ENCODE measurements at places on chromosomes 2 and 18. TPM values are rescaled to one million over a fixed set of nuclear protein-coding genes. Genes with fewer than 3 reads are reported as not detected.

HOXD10 gene
- total RNA-seq = not detected

CROCC2 gene
- not detected for total RNA-seq

KHK gene
- 0.95 TPM for total RNA-seq

FAM124B gene
- not detected for total RNA-seq

DNAJC5G gene
- not detected for total RNA-seq

IL36B gene
- not detected for total RNA-seq

OR6B2 gene
- not detected for total RNA-seq

ASAP2 gene
- 47.2 TPM for total RNA-seq

REEP1 gene
- total RNA-seq = 1.1 TPM

NEU4 gene
- 0.22 TPM for total RNA-seq

SP140 gene
- total RNA-seq = 14.1 TPM

- no peak for DNase-seq
Observed at GRCh38 chr2:29423061-29423666, 307.9 kb downstream of the CLIP4 start.

- peak; percentile 70 for DNase-seq
Observed at GRCh38 chr2:144943986-144944385, 424.1 kb upstream of the ZEB2 start.

DNA sequence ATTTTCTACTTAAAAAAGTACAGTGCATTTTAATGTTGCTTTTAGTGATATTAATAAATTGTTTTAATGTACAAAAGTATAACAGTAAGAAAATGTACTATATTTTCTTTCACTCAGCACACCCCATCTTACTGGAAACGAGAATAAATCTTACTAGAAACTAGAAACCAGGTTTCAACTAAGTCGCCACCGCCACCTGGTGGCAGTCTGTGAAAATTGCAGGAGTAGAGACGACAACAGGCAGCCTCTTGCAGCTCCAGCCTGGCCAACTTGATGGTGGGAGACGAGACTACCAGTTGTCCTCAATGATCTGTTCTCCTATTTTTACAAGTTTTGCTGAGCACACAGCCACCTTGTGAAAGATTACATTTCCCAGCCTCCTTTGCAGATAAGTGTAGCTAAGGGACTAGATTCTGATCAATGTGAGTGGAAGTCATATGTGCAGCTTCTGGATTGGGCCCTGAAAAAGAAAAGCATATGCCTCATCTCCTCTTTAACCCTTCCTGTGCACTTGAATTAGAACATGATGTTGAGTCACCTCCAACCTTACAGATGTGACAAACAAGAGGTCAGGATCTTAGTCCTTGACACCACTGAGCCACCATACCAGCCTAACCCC lies 8.7 kb downstream of the OTOF start:
- peak; percentile 14 for DNase-seq

DNA sequence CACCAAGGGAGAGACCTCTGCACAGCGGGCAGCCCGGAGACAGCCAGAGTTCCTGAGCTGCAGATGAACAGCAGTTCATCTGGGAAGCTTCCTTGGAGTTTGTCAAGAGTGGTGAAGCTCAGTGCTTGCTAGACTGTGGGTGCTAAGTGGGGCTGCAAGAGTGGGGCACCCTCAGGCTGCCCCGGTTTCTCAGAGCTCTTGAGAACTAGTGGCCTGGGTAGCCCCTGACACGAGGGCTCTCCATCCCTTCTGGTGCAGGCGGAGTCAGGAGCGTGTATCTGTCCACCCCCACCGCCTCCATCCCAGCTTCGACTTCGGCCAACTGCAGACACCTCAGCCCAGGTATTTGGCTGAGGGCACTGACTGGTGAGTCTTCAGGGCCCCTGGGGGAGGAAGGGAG lies 222.0 kb downstream of the LOXHD1 start:
- no peak for DNase-seq

- no peak for DNase-seq
Observed at GRCh38 chr2:211901226-211901846, 637.3 kb downstream of the ERBB4 start.

GRCh38 chr2:67984600-67984999 lies 78.2 kb downstream of the C1D start:
- no peak for DNase-seq

DNA sequence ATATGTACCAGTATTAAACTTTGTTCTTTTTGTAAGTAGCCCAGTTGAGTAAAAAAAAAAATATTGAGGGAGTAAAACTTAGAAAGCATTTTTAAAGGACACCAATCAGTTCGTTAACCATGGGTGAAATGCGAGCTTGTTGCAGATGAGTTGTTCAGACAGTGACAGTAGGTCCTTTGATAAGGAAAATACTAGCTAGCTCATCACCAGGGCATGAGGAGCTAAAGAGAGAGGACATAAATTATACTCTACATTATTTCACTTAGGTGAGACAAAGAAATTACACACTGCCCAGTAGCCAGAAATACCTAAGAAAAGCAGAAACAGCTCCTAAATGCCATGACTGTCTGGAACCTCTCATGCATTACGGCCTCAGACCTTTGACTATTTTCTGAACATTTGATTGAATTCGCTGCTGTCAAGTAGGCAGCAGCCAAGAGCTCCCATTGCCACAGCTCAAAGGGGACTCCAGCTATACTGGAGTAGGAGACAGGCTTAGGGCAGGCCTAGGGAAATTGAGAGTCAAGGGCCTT lies 2.6 kb upstream of the HNRNPLL start:
- DNase-seq = no peak

GRCh38 chr2:45394842-45395241 lies 216.2 kb downstream of the SRBD1 start:
- DNase-seq = no peak

GRCh38 chr2:9492927-9493326 lies 18.6 kb downstream of the IAH1 start:
- DNase-seq = no peak

DNA sequence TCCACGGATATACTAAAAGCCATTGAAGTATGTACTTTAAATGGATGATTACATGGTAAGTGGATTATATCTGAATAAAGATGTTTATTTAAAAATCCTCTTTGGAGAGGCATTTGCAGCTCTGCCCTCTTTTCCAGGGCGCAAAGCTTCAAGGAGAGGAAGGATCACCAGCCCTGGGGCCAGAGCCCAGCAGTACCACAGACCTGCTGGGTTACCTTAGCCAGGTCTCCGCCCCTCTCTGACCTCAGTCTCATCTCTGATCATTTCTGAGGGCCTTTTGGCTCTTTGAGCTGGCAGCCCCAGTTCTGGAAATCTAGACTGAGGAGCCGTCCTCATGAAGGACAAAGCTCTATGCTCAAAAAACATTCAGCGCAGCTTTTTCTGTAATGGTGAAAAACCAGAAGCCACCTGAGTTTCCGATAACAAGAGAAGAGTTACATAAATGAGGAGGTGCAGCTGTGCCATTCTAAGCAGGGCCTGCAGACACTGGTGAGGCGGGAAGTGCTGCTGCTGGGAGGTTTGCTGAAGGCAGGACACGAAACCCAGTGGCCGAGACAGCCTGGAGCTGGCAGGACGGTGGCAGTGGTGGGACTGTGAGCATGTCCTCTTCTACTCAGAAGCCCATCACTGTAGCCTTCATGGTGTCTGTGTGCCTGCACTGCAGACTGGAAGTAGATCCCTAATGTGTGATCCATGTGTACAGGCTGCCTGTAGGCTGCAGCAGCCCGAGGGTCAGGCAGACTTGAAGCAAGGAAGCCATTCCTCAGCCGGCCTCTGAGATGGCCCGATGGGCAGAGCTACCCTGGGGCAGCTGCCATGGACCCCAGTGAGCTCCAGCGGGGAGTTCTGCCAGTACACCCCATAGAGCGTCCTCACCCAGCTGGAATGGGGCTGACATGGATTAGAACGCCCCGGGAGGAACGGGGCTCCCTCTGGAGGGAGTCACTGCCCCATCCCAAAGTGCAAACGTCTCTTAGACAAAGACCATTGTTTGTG lies 27.7 kb downstream of the ADRA2B start:
- no peak for DNase-seq

GRCh38 chr2:15561574-15562344 lies 625 bp upstream of the NBAS start:
- peak; percentile 80 for DNase-seq

DNA sequence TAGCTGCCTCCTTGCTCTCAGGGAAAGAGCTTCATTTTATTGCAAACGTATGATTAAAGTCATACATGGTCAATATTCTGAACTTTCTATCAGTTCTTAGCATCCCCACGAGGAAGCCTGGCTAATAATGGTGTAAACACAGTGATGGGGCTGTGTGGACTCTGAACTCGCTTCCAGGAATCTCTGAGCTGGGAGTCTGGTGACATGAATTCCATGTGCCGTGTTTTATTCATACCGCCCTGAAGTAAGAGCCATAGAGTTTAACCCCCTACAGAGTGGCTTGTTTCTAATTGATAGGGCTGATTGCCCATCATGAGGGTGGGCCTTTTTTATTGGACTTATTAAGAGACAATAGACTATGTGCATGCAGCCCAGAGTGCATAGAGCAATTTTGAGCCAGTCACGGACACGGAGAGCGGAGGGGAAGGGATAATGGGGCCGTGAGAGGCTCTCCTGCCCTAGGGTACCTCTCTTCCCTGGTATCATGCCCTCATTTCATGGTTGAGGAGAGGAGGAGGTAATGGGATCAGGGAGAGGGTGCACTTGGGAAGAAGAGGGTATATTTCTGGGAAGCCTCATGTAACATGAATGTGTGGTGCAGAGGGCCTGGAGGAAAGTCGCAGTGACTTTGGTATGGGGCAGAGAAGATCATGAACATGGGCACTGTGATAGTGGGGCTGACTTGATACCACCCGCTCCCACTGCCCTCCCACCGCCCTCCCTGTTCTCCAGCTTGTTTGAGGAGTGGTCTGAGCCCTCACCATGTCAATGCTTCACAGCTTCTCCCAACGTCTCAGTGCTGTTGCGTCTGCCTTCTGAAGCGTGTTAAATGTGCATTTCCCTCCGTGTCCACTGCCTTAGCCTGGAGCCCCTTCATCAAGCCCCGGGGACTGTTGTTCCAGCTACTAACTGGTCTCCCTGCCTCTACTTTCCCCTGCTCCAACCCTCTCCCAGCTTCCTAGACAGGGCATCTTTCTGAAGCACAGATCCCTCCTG lies 73.2 kb downstream of the IL1R2 start:
- DNase-seq = peak; percentile 69

DNA sequence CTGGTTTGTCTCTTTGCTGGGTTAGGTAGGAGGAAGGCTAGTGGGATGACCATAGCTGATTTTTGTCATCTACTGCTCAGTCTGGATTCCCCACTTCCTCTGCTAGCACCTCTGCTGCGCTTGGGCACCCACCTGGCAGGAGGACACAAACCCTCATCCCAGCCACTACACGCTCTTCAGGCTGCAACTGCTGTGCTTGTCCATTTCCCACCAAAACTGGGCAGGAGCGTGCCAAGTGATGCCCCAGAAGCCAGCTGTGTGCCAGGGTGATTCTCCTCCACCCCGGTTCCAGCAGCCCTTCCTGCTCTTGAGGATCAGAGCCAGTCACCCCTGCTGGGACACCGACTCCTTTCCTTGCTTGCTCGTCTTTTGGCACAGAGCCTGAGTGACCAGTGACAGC lies 15.7 kb upstream of the PER2 start:
- DNase-seq = no peak

DNA sequence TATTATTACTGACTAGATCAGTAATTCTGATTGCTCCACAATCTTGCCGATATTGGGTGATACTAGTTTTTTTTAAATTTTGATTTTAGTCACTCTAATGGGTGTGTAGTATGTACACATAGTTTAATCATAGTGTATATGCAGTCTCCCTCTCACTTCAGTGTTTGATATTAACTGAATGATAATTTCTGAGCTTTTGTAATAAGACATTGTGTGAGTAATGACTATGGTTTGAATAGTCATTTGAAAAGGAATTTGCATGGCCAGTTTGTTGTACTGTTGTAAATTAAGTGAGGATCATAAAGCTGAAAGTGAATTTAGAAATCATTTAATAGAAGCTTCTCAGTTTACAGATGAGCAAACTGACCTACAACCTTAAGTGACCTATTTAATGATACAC lies 33.4 kb downstream of the USP14 start:
- DNase-seq = no peak

DNA sequence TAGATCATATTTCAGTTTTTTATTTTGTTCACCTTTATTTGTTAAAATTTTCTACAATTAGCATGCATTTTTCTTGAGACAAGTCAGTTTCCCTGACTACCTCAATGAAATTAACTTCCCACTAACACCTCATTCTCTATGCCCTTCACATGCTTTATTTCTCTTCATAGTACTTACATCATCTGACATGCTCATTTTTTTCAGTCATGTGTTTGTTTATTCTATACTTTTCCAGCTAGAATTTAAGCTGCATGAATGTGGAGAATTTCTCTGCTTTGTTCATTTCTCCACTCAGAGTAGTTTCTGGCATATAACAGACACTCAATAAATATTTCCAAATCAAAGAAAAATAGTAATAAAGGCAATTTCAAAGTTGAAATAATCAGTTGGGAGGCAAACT lies 78.9 kb upstream of the SCN7A start:
- DNase-seq = no peak

GRCh38 chr2:96412307-96413258 lies 77.0 kb downstream of the NCAPH start:
- no peak for DNase-seq

DNA sequence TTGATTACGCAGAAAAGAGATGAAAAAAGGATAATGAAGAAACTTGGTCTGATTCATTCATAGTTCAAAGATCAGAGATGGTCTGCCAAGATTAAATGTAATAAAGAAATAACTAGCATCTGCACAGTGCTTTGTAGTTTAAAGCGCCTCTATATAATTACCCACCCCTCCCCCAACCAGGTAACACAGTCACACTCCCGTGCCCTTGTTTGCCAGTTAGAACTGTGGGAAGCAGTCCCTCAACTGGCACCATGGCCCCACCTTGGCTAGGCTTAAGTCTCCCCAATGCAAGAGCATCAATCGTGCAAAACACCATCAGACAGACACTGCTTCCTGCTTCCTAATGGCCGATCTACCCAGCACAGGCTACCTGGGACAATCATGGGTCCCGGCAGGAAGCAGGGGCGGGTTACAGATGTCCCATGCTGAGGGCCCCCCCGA lies 11.6 kb downstream of the ADCY3 start:
- no peak for DNase-seq

- no peak for DNase-seq
Observed at GRCh38 chr2:39649511-39649910, 16.2 kb upstream of the TMEM178A start.

GRCh38 chr18:2902327-2902726 lies 55.5 kb downstream of the EMILIN2 start:
- no peak for DNase-seq

Measured in astrocyte (in vitro differentiated cells and primary cell).